Activated CD4-positive, alpha-beta T cell treated with anti-CD3 and anti-CD28 coated beads for 36 hours (primary cell): ENCODE measurements at places on chromosomes 1 and 21. TPM values are rescaled to one million over a fixed set of nuclear protein-coding genes. Genes with fewer than 3 reads are reported as not detected.

PRAMEF14 gene
- not detected for total RNA-seq

VWA5B1 gene
- total RNA-seq: not detected

INAVA gene
- not detected for total RNA-seq

DNALI1 gene
- not detected for total RNA-seq

RPL5 gene
- 1,602 TPM for total RNA-seq

FMO2 gene
- total RNA-seq: not detected

RGL1 gene
- 2.0 TPM for total RNA-seq

CLEC20A gene
- total RNA-seq: not detected

NGF gene
- not detected for total RNA-seq

TLR5 gene
- 0.56 TPM for total RNA-seq
